Left renal cortex interstitium (tissue), 4 donors: ENCODE measurements at places on chromosomes 5 and 9. TPM values are rescaled to one million over a fixed set of nuclear protein-coding genes. Genes with fewer than 3 reads are reported as not detected.

FREM1 gene
- polyA plus RNA-seq, result 231 TPM

MEIKIN gene
- polyA plus RNA-seq, result not detected

TTC16 gene
- polyA plus RNA-seq, result 0.20 TPM

IFNK gene
- polyA plus RNA-seq, result not detected

SPATA31D4 gene
- polyA plus RNA-seq, result not detected

NMRK1 gene
- 30.0 TPM for polyA plus RNA-seq

FBXO4 gene
- 15.7 TPM for polyA plus RNA-seq

GRCh38 chr5:88979244-88979643 is 96.3 kb upstream of the MEF2C start:
- no peak for DNase-seq

DNA sequence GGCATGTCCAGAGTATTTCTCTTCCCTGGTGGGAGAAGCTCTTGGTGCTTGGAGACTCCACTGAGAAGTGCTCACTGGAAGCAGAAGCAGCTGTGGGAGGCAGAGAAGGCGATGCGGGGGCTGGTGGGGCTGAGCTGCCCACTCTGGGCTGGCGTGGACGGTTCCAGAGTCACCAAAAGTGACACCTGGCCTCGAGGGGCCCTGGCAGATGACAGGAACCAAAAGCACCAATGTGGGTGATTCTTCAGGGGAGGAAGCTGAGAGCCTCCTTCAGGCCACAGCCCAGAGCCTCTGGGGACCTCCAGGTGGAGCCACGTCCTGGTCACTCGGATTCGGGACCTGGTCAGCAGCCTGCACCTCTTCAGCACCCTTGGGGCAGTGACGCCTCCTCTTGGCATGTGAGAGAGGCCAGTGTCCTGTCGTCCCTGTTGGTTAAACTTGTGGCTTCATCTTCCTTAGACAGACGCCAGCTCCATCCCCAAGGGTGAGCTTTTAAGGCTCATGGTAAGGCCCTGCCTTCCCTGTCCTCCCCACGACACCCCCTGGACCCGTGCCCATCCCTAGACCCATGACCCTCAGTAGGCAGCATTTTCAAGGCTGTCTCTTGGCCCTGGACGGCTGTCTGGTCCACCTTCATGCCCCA is 78.7 kb upstream of the IRX4 start:
- DNase-seq, result no peak

DNA sequence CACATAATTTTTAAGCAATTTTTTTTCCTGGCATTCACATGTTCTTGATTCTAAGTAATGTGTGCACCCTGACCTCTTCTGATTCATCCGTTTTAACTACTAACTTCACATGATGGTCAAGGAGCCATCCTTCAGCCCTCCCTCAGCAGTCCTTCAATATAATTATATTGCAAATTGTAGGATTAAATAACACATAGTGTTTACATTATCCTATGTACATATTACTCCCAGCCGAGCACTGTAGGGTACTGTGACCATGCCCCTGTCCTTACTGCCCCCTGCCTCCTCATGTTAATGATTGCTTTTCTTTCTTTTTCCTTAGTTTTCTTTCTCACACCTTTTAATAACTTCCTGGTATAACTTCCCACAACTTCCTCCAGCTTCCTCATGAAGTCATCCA is 96.3 kb upstream of the FANCC start:
- no peak for DNase-seq

GRCh38 chr9:77094150-77094549 is 74.7 kb downstream of the FOXB2 start:
- DNase-seq, result no peak

DNA sequence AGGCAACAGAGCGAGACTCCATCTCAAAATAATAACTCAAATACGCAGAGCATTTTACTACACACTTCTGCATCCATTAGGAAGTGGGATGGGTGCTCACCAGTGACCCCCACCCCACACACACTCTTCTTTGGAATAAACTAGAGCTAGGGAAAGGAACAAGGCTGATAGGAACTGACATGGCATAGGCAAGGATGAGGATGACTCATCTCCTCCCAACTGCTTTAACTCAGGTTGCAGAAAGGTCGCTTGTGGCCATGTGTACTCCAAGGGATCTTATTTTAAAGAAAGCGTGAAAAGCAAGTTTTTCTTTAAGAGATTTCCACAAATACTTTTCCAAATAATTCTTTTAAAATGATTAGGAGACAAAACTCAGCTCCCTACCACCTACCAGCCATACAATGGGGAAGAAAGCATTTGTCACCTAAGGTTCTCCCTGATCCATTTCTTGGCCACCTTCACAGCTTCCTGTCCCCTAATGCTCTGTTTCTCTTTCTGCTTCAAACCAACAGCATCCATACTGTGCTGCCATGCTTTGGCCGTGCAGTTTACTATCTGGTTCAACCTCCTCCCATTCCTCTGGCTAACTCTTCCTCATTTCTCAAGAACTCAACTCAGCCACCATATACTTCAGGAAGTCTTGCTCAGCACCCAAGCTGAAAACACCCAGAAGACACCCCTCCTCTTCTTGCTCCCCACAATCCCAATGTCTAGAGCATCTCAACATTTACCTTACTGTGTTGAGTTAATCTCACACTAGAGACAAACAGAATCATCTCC is 211.9 kb downstream of the ACTL7B start:
- no peak for DNase-seq

DNA sequence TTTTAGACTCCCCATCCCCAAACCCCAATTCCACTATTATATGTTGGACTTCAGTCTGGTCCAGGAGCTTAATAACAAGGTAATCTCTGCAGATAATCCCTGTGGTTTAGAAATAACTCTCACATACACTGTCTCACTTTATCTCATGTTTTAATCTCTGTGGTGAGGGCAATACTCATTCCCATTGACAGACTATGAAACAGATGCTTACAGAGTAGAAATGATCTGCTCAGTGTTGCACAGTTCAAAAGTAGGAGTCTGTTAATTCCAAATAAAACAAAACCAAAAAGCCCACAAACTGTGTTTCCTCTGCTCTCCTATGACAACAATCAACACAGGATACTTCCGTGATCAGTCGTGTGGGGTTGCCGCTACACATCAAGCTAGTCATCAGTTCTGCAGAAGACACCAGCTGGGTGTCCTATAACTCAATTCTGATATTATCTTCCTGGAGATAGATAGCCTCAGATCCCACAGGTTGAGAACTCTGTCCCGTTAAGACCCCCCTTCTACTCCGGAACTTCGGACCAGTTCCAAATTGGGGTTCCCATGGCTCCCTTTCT is 26.3 kb upstream of the FANCC start:
- DNase-seq, result no peak

DNA sequence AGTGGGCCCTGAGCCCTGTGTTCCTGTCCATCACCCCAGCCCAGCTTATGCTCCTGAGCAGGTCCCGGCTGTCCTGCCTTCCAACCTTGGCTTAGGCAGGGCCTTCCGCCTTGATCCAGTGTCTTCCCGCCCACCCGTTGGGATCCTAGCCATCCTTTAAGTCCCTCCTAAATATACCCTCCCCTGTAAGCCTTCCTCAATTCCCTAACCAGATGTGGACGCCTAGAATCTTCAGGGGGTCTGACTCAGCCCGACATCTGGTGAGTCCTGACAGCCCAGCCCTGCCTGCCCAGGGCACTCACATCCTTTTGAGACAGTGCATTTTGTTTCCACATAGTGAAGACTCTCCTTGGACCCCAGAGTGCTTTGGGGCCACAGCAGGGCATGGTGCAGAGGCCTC is 23.7 kb downstream of the SLC6A7 start:
- DNase-seq, result no peak

DNA sequence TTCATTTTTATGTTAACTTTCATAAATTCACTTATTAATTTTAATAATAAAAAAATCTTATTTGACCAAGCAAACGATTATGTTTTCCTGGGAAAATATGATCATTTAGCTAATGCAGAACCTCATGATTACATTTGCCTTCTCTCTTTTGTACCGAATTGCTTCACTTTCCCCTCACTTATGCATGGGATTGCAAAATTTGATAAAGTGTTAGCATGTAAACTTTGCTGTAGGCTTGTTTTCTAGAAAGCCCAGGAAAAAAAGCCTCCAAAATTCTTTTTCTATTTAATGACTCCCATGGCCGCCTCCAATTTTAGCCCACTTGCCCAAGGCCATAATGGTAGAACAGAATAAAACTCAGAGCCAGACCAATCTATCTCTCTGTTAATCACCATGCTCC is 82.8 kb upstream of the FBXL7 start:
- no peak for DNase-seq

DNA sequence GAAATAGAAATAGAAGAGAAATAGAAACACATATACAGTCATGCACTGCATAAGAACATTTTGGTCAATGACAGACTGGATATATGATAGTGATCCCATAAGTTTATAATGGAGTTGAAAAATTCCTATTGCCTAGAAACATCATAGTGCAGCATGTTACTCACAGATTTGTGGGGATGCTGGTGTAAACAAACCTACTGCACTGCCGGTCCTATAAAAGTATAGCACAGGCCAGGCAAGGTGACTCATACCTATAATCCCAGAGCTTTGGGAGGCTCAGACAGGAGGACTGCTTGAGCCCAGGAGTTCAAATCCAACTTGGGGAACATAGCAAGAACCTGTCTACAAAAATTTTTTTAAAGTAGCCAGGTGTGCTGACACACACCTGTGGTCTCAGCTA is 240.6 kb upstream of the MAP3K1 start:
- DNase-seq, result no peak

GRCh38 chr5:6000867-6001266 is 377.5 kb downstream of the MED10 start:
- no peak for DNase-seq

- no peak for DNase-seq
Measured at GRCh38 chr5:15493501-15493900, 6.5 kb upstream of the FBXL7 start.

DNA sequence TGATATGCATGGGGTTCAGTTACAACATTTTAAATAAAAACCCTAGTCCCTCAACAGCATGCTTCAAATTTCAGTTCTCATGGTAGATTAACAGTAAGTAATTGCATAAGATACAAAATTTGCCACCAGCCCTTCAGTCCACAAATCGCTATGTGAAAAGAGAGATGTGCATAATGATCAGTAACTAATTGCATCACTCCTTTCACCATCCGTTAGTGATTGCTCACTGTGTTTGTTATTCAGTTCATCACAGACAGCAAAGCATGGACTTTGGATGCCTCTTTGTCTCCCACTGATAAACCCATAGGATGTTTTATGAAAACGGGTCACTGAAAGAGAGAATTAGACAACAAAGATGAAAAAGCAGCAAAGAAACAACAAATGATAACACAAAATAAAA is 103.2 kb downstream of the MCTP1 start:
- DNase-seq, result no peak

DNA sequence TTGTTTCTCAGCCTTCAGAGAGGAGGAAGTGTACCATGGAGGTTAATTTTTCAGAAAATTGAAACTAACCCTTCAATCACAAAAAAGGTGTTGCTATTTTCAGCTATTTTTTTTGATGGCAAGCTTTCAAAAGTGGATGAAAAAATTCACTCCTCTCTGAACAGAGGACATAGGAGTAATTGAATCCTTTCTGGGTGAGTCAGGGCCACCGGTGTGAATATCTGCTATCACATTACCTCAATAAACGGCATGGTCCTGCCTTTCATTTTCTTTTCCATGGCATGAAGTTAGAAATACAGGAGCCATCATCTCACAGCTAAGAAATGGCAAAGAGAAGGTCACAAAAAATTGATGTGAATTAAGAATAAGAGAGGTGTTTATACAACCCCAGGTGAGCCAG is 90.2 kb upstream of the CCDC112 start:
- no peak for DNase-seq

DNA sequence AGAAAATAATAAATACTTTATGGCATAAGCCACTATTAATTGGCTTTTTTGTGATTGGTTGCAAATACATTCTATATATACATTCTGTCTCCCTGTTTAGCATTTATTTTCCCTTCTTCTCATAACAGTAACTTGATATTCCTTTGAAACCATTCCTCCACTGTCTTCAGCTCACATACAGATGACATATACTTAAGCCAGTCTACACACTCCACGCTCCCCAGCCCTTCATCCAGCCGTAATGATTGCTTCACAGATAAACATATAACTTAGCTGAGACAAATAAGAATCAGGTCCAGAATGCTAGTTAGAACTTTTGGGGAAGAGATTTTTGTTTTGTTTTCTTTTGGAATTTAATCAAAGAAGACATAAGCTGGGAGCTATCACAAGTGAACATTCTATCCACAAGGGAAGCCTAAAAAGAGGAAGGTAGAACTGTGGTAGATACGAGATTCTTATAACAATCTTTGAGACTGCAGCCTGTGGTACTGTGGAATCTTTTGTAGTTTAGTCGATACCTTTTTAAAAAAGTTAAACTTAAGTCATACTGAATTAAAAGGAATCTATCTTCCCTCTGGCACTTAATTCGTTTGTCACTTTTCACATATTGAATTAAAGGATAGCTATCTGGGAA is 365.1 kb upstream of the PRR16 start:
- no peak for DNase-seq

- DNase-seq, result peak; percentile 81
Measured at GRCh38 chr5:132293066-132293991, 865 bp upstream of the SLC22A4 start.

- no peak for DNase-seq
Measured at GRCh38 chr5:95884017-95884325, 61.4 kb upstream of the GLRX start.

DNA sequence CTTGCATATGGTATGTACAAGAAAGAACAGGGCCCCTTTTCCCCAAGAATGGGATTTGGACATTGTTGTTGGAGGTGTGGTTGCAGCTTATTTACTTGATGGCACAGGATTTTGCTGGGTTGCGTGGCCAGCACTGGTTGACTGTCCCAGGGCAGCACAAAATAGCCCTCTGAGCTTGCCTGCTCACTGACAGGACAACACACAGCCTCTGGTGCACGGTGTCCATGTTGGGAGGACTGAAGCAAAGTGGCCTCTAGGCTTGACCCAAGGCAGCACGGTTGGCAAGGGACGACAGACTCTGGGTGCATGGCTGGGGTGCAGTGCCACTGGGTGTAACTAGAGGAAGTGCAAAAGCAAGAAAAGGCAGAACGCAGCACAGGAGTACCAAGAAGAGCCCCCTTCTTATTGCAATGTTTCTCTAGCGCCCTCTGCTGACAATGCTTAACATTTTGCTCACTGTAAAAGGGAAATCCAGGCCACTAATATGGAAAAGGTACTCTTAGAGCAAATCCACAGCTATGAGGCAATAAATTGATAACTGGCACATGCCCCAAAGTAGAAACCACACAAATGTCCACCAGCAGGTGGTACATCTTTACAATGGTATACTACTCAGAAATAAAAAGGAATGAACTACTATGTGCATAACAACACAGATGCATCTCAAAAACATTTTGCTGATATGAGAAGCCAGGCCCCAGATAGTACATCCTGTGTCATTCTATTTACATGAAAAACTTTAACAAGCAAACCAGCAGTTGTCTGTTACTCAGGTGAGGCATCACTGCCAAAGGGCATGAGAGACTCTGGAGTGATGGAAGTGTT is 47.4 kb upstream of the BARX1 start:
- peak; percentile 42 for DNase-seq

DNA sequence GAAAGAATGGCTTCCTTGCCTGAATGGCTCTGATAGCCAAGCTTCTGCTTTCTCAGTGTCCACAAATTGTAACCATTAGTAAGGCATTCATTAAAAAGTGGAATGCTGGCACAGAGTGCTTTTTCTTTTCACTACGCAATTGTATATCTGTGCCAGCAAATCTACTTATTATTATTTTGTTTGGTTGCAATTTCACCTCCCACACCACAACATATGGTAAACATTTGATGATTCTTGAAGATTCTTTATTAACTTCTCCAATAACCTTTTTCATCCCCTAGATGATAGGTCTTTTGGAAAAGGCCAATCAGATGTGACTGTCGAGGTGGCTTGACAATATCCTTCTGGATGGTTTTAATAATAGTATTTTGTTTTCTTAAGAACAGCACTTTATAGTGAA is 234.1 kb downstream of the TMEM38B start:
- no peak for DNase-seq
